ENCODE measurements at places on chromosomes 3 and 15.
A peak's percentile ranks its signal among the peaks of the same experiment; 100 is the strongest.

DNA sequence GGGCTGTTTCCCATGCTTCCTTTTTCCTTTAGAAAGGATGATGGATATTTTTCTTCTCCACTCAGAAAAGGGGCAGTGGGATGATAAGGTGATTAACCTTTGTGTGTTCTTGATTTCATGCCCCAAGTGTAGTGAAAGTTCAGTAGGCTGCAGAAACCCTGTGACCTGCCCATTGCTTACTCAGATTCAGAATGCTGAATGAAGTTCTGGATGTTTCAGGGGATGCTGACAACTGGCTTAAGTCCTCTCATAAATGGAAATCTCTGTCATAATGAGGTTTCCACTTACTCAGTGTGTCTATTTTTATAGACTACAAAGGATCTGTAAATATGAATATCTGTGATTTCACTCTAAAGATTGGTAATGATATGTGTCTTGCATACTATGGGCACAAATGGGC is 471.3 kb upstream of the TPRG1 start:
- DNase-seq = no peak

DNA sequence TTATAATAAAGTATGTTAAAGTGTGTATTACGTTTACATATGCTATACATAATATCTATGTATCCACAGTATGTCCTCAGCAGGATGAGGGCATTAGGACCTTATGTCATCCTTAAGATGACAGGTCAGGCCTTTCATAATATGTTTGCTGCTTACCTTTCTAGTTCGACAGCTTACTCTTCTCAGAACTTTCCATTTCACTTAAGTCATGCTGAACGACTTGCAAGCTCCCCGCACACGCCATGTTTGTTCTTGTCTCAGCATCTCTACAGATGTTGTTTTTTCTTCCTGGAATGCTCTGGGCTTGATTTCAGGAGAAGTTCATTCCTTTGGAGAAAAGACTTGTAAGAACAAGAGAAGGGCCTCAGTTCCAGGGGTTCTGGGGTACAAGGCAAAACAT is 36.0 kb upstream of the PPARG start:
- no peak for DNase-seq

- DNase-seq = no peak
Observed at GRCh38 chr15:50024281-50024680, 94.8 kb downstream of the ATP8B4 start.

- DNase-seq = no peak
Observed at GRCh38 chr3:72535772-72536171, 312.5 kb downstream of the SHQ1 start.

DNA sequence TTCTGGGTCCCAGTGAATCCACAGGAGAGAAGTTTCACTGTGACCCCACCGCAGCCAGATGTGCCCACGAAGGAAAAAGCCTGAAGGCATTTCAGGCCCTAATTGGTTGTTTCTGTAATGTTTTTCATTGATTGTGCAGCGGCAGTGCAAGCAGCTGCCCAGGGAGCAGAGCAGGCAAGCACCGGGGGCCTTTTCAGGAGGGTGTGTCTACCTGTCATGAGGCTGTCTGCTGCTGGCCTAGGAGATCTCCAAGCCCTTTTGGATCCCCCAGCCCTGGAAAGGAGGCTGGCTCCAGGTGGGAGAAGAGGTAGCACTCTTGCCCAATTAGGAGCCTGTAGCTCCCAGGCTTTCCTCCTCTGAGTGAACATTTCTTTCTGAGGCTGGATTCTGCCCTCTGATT is 108.8 kb downstream of the EPHB1 start:
- peak; percentile 49 for DNase-seq

GRCh38 chr3:113166719-113167492 is 44.5 kb upstream of the BOC start:
- peak; percentile 62 for DNase-seq

GRCh38 chr3:122058294-122058693 is 3.1 kb downstream of the CD86 start:
- no peak for DNase-seq

DNA sequence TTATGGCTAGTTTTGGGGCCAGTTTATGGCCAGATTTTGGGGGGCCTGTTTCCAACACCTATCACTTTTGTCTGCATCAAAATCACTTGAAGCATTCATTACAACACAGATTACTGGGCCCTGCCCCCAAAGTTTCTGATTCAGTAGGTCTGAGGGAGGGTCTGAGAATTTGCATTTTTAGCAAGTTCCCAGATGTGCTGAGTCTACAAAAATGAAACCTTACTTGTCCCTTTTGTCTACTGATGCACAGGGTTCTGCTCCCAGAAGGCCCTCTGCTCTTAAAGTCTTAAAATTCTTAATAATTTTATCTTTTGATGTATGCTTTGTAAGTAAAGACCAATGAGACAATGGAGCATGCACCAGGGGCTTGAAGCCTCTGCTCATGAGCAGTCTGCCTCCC is 146.0 kb downstream of the POLQ start:
- no peak for DNase-seq

DNA sequence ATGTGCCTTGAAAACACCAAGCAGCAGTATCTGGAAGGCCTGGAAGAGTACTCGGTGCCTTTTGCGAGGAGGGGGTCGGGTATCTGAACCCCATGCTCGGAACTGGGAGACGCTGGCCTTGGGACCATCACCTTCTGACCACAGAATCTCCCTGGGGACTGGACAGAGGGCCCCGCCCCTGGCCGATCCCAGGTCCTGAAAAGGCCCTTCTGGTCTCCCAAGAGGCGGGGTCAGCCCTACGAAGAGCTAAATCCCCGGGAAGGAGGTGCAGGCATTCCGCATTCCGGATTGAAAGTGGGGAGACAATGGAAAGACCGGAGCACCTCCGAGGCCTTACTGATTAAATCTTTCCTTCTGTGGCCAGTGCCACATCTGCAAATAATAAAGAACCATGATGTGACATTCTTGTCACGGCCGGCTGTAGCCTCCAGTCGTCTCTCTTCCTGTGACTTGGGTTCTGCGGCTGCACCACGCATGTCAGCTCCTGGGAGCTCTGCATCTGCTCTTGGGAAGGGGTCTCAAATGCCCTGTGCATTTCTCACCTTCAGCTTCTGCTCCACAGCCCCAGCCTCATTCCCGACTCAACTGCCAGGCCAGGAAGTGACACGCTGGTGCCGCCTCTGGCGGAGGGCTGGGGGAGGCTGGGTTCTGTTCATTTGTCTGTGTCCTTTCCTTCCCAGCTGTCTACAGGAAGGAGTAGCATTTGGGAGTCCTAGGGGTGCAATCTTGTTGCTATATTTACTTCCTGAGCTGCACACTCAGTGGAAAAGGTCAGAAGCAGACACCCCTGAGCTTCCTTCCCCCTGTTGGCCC is 173.5 kb downstream of the KLF13 start:
- DNase-seq = no peak

DNA sequence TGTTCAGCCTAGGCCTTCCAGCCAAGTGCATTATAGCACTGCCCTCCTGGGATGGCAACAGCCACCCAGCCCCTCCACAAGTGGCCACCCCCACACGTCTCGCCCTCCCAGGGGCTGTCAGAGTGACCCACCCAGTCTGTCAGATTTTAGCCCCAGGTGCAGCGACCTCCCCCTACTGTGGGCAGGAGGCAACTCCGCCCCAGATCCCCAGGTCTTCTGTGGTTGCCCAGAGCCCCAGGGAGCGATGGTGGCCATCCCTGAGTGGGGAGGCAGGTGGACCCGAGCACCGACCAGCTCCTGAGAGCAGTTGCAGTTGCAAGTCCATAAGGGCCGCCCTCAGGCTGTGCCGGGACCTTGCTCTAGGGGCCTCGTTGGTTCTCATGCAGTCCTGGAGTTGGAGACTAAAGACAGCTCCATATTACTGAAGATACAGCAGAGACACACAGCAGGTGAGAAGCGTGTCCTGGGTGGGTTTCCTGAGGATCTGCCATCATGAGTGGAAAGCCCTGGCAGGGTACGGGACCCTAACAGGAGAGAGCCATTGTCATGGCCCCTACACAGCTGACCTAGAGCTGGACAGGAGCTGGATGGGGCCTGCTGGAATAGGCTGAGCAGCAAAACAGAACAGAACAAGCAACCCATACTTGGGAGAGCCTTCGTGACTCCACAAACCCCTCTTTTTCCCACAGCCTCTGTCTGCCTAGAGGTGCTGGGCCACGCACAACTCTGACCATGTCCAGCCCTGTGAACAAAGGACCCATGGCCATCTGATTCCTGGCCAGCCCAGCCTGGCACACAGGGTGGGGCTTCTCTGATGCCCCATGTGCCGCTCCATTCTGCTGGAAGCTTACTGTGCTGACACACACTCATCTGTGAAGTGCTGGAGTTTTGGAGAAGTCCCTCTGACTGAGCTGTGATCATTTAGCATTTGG is 110.3 kb upstream of the ALDH1A3 start:
- no peak for DNase-seq

DNA sequence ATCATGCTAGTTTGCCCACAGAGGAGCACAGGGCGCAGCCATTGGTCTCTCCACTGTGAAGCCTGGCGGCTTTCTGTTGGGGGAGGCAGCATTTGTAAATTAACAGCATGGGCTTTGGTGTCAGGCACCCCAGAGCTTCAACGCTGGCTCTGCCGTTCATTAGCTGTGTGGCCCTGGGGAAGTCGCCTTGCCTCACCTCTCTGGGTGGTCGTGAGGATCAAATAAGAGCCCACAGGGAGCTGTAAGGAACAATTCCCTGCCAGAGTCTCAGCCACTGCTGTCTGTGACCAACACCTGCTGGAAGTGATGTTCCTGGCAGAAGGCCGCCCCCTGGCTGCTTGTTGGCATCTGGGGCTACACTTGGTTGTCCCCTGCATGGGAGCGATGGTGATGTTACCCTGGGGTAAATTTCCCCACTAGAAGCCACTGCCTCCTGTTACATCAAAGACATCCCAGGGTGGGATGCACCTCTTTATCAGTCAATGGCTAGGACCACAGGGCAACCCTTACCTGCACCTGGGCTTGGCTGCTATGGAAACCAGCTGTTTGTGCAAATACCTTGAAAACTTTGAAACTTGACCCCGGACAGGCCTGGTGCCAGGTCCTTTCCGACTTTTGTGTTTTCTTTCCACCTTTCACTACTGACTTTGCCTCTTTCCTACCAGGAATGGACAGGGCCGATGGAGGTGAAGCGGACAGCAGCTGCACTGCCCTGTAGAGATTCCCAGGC is 36.9 kb downstream of the DNASE1L3 start:
- no peak for DNase-seq

- no peak for DNase-seq
Observed at GRCh38 chr3:196275126-196275525, 12.4 kb downstream of the PCYT1A start.

- DNase-seq = peak; percentile 3
Observed at GRCh38 chr15:48761393-48762158, 49.3 kb downstream of the CEP152 start.

DNA sequence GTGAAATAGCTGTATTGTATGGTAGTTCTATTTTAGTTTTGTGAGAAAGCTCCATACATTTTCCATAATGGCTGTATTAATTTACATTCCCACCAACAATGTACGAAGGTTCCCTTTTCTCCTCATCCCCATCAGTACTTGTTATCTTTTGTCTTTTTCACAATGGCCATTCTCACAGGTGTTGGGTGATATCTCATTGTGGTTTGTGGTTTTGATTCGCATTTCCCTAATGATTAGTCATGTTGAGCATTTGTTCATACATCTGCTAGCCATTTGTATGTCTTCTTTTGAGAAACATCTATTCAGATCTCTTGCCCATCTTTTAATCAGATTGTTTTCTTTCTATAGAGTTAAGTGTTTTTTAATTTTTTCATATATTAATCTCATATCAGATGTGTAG is 931.9 kb downstream of the IGSF11 start:
- DNase-seq = no peak

- DNase-seq = no peak
Observed at GRCh38 chr3:143850877-143851276, 2.6 kb upstream of the SLC9A9 start.

- peak; percentile 61 for DNase-seq
Observed at GRCh38 chr3:9067352-9067975, 104.2 kb upstream of the RAD18 start.

DNA sequence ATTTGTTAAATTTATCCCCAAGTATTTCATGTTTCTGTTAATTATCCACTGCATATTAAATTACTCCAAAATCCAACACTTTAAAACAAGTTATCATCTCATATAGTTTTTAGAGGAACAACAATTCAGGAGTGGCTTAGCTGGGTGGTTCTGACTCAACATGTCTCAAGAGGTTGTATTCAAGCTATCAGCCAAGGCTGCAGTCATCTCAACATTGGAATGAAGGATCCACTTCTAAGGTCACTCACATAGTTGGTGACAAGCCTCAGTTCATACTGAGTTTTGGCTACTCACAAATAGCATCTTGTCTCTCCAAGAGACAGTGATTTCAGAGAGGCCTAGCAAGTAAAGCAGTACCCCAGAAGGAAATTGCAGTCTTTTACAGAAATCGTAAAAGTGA is 134.7 kb downstream of the NR2E3 start:
- no peak for DNase-seq

DNA sequence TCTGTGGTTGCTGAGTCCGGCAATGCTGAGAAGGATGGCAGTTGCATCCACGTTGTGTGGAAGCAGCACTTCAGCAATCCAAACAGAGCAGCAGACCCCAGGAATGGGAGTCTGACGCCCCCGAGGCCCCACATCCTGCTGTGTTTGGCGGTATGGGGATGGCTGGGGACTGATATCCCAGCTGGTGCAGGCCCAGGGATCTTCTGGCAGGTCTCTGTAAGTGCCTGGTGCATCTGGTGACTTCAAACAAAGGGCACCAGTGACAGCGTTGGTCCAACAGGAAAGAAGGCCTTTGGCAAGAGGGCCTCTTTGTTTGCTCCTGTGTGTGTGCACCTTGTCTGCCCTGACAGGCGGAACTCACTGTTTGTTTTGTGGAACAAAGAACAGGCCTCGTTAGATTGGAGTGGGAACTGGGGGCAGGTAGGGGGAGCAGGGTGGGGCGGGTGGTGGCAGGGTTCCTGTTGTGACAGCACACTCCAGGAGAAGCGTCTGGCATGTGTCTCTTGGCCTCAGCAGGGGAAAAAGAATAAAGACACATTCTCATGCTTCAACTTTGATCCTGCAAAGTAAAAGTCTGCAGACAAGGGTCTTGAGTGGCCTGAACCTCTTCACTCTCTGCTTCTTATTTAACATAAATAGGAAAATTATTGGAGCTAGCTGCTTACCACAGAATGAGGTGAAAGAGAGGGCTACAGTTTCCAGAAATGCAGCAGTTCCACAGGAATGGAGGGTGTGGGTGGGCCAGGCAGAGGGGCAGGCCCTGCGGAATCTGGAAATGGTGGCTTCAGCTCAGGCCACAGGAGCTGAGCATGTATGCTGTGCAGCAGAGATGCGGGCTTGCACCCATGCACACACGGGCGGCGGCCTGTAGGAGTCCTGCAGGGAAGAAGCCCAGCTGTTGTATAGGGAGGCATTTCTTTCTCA is 94.5 kb upstream of the MYZAP start:
- DNase-seq = peak; percentile 35

- no peak for DNase-seq
Observed at GRCh38 chr3:123480428-123480827, 31.5 kb upstream of the ADCY5 start.

GRCh38 chr3:52237006-52237656 is 1.8 kb downstream of the TWF2 start:
- no peak for DNase-seq

Data from retina (tissue), 1 donor.